ENCODE measurements at places on chromosomes 5 and 9. TPM values are rescaled to one million over a fixed set of nuclear protein-coding genes. Genes with fewer than 3 reads are reported as not detected.
A peak's percentile ranks its signal among the peaks of the same experiment; 100 is the strongest.

Gene COL5A1
- total RNA-seq: not detected

Gene FGF18
- 0.17 TPM for total RNA-seq

Gene FOXD4L5
- not detected for total RNA-seq

DNA sequence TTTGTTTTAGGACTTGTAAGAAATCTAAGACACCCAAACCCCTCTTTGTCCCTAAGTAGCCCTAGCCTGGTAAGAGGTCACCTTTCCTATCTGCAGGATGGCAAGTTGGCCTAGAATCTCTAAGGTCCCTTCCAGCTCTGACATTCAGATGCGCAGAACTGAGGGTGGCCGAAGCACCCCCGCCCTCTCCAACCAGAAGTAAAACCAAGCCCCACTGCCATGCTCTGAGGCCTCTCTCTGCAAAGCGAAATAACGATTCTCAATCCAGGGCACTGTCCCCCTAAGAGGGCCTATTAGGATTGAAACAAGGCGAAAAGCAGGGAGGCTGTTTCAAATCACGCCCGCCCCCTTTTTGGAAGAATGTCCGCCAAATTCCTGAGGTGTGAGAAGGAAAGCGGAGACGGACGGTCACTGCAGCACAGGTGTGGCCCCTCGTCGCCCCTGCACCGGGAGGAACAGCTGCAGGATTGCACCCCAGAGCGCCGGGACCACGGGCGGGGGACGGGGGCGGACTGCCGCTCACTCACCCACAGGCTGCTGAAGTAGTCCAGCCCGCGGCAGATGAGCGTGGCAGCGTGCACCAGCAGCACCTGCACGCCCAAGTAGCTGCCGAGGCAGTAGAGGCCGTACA lies 824 bp downstream of the TMEM245 start:
- peak; percentile 76 for DNase-seq

DNA sequence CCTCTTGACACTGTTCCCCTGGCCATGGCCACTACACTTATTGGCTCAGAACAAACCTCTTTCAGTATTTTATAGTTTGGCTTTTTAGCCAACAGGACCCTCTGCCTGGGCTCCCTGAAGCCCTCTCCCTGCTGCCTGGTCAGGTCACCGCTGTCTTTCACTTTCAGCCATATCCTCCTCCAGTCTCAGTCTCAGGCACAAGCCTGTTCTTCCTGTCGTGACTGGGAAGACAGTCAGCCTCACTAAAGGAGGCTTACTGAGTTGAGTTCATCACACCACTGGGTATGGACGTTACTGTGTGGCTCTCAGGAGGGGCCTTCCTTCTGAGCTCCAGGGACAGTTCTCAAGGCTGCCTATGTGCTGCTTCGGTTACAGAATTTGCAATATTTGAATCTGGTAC lies 2.0 kb downstream of the QSOX2 start:
- peak; percentile 67 for DNase-seq

GRCh38 chr9:89543111-89543510 lies 45.2 kb upstream of the SEMA4D start:
- DNase-seq: no peak

GRCh38 chr5:68618501-68618900 lies 402.9 kb downstream of the PIK3R1 start:
- no peak for DNase-seq

GRCh38 chr5:43121913-43122484 lies 1.3 kb downstream of the ZNF131 start:
- DNase-seq: peak; percentile 75

DNA sequence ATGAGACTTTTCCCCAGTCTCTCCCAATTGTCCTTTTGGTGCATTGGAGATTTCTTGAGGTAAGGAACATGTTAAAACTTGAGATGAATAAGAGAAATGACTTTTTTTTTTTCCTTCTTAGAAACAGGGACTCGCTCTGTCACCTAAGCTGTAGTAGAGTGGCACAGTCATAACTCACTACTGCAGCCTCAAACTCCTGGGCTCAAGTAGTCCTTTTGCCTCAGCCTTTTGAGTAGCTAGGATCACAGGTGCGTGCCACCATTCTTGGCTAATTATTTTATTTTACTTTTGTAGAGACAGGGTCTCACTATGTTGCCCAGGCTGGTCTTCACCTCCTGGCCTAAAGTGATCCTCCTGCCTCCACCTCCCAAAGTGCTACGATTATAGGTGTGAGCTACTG lies 25.9 kb downstream of the CDC42SE2 start:
- DNase-seq: peak; percentile 76

Gene CTNND2
- total RNA-seq: not detected

Gene GABRA1
- total RNA-seq: not detected

DNA sequence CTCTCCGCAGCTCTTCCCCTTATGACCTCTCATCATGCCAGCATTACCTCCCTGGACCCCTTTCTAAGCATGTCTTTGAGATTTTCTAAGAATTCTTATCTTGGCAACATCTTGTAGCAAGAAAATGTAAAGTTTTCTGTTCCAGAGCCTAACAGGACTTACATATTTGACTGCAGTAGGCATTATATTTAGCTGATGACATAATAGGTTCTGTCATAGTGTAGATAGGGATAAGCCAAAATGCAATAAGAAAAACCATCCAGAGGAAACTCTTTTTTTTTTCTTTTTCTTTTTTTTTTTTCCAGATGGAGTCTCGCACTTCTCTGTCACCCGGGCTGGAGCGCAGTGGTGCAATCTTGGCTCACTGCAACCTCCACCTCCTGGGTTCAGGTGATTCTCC lies 20.7 kb upstream of the IL13 start:
- no peak for DNase-seq

DNA sequence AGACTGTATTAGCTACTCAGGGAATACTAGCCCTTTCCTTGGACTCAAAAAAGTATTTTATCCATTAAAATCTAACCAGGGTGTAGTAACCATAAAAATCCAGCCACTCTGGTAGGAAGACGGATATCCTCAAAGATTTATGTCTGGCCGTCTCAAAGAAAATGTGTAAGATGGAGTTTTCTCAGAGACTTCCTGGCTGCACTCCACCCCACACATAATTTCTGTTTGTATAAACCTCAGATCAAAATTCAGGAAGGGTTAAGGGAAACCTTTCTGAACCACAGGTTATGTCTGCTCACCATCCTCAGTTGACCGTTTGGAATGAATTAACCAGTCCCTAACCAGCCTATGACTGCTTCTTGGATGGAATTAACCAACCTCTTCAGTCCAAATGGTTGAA lies 13.8 kb upstream of the SMIM23 start:
- DNase-seq: no peak

GRCh38 chr5:22431840-22432239 lies 421.3 kb downstream of the CDH12 start:
- DNase-seq: no peak
